ENCODE measurements at places on chromosomes 5 and 9. TPM values are rescaled to one million over a fixed set of nuclear protein-coding genes. Genes with fewer than 3 reads are reported as not detected.
A peak's percentile ranks its signal among the peaks of the same experiment; 100 is the strongest.

DNA sequence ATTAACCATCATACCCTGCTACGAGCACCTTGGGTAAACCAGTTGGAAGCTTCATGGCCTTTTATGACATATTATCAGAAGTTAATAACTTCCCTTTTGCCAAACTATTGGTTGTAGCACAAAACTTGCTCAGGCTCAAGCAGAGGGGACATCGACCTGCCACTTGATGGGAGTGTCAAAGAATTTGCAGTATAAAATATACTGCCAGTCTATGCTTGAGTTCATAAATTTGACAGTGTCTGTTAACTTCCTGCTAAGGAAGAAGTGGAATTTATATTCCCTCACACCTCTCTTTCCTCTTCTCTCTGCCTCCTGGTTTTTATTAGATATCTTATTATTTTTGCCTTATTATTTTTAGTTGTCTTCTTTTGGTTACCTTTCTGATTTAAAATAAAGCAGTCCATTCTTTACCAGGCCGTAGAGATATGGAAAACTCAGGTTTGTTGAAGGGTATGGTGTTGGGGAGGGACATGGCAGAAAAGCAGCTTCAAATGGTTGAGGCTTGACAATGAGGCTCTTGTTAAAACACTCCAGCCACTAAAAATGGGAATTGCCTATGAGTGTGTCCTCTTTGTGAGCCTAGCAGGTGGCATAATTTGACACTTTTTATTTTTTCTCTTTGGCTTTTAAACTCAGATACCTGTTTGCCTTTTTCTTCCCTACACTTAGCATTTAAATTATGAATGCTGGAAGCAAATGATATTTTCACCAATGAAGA is 298.0 kb downstream of the DOCK8 start:
- peak; percentile 26 for DNase-seq

DNA sequence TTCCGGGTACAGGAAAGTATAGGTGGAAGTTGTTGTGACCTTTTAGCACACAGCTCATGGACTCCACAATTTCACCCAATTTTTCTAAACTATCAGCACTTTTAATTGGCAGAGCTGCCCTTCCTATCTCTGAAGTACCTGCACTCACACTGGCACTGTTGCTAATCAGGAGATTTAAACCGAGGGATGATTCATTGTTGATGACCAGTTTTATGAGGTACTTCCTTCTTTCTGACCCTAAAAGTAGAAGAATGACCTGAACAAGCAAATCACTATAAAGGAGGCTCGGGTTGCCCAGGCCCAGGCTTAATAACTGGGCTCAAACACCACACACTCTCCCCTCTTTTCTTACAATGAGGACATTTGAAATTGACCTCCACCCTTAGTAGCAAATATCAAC is 105.9 kb downstream of the KCNN2 start:
- DNase-seq, result no peak

DNA sequence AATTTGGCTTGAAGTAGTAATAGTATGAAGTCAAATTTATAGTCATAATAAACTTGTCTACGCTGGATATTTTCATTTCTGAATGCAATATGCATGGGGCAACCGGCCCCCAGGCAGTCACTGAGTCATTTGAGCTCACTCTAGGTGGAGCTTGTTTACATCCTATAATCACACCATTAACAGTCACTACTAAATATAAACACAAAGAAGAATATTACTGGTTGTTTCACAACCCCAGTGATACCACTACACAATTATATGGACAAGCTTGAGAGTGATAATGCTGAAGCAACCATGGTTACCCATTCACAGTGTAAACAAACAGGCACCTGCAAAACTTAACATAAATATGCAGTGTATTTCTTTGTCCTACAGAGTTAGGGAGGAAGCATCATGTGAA is 68.7 kb downstream of the MARCHF3 start:
- DNase-seq, result no peak

ARHGEF39 gene
- total RNA-seq, result 12.6 TPM

DNA sequence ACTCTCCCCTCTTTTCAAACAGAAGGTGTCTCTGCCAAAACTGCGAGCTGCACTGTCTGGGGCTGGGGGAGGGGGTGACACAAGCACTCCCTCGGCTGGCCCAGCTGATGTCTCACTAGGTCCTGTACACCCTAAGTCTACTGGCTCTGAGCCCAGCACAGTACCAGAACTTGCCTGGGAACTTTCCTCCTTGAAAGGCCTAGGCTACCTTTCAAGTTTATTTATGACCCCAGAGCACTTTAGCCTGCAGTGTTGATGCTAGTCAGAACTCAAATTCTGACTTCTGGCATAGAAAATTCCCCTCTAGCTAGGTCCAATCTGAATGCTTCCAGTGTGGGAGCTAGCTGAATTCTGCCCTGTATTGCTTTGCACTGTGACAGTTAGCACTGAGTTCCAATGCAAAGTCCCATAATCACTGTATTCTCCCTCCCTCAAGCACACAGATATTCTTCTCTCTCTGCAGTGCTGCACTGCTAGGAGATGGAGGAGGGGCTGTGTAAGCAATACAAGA is 10.5 kb downstream of the LURAP1L start:
- DNase-seq, result no peak

SLC4A9 gene
- total RNA-seq, result not detected

GRCh38 chr9:101702257-101702656 is 36.2 kb downstream of the GRIN3A start:
- DNase-seq, result no peak

- DNase-seq, result peak; percentile 39
These were observed at the start of gene ALDH1A1 for GRCh38 chr9:72952914-72953313. TSS of gene ALDH1A1 (minus strand) at chr9:72953053. CDS start at chr9:72953000, 53 bp downstream.

- DNase-seq, result no peak
These were observed 5.2 kb downstream of the VAV2 start for GRCh38 chr9:133986774-133987445.

FSD1L gene
- total RNA-seq, result 4.3 TPM
